ENCODE measurements at places on chromosomes 5 and 9.

DNA sequence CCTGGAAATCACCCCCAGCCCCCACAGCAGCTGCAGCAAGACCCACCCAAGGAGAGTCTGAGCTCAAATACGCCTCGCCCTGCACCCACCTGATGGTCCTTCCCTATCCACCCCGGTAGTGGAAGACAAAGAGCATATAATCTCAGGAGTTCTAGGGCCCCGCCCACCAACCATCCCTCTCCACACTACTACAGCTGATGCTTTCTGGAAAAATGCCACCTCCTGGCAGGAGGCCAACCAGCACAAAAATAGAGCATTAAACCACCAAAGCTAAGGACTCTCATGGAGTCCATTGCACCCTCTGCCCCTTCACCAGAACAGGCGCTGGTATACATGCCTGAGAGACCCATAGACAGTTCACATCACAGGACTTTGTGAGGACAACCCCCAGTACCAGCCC lies 22.5 kb upstream of the NIPSNAP3A start:
- no peak for DNase-seq

DNA sequence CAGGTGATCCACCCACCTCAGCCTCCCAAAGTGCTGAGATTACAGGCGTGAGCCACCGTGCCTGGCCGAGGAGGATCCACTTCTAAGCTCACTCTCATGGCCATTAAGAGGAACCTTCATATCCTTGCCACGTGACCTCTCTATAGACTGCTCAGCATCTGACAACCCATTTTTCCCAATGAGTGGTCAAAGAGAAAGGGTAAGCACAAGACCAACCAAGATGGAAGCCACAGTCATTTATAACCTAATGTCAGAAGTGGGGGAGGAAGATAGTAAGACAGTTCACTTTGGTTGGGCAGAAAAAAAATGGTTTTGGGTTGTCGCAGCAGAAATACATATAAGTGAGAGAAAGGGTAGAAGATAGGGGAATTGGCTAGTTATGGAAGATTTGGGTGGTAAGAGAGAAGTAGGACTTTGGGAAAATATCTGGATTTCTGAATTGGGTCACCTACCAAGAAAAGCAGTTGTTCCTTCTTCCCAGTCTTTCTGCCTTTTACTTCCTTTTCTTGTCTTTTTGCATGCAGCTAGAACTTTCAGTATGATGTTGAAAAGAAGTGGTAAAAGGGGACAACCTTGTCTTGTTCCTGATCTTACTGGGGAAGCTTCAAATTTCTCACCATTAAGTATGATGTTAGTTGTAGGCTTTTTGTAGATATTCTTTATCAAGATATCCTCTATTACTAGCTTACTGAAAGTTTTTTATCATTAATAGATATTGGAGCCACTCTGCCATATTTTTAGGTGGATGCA lies 15.6 kb downstream of the SNX2 start:
- DNase-seq: no peak

- peak; percentile 27 for DNase-seq
These were observed at the start of gene NPR3 for GRCh38 chr5:32710550-32711361. Gene NPR3 (plus strand): TSS chr5:32711321. CDS start chr5:32711777, 456 bp downstream.

GRCh38 chr5:172187118-172188032 lies 649 bp downstream of the STK10 start:
- peak; percentile 80 for DNase-seq

GRCh38 chr5:113989913-113990305 lies 372.0 kb upstream of the KCNN2 start:
- DNase-seq: no peak

- DNase-seq: peak; percentile 67
These were observed 24.7 kb upstream of the TJP2 start for GRCh38 chr9:69149321-69149807.

GRCh38 chr9:88458716-88459465 lies 70.6 kb downstream of the SPIN1 start:
- DNase-seq: peak; percentile 86

DNA sequence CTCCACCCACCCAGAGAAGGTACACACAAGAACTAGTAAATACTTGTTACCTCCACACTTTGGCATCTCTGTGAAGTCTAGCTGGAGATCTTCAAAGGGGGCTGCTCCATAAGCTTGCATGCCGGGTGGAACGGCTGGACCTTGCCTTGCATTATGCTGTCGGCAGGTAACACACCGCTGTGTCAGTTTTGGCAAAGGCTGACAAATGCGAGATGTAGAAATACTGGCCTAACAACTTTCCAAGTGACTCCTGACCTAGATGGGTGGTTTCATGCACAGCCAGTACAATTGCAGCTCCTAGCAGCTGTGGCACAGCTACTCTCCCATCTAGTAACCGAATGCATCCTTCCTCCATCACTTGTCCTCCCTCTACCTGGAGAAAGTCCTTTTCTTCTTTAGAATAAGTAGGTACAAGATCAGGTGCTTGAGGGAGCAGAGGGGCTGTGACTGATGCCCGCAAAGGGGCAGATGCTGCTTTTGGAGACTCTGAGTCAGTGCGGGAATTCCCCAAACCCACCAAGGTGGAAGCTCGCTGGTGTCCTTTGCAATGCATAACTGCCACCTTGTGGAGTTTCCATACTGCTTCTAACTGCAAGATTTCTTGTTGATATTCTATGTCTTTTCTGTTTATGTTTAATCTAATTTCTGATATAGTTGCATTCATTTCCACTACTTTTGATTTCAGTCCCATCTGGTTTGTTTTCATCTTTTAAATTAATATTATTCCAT lies 78.4 kb downstream of the TMEM161B start:
- peak; percentile 4 for DNase-seq

GRCh38 chr5:78666041-78666444 lies 17.5 kb upstream of the LHFPL2 start:
- DNase-seq: no peak

- peak; percentile 26 for DNase-seq
These were observed 93.2 kb downstream of the NLN start for GRCh38 chr5:65815161-65815560.

DNA sequence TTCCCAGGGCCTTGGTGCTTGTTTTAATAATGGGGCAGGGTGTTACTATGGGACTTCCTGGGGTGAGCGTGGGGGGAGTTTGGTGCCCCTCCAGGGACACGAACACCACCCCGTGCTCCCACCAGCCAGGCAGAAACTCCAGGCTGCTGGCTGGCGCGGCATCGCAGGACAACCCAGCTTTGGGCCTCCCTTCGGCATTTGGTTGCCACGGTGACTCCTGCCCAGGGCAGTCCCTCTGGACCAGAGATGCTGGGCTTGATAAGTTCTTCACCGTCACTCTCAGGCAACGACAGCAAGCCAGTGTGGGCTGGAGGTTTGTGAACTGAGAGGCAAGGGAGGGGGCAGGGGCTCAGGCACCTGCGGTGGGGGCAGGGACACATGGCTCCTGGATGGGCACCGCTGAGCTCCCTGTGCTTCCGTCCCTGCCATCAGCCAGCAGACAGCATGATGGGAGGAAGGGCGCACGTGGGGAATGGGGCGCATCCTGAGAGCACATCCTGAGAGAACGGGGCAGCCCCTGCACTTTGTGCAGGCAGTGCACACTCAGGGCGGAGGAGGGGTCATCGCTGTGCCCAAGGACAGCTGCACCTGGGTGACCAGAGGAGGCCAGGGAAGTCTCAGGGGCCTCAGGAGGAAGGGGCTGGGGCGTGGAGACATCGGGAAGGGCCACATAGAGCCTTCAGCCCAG lies 116.4 kb downstream of the RXRA start:
- DNase-seq: peak; percentile 56

- DNase-seq: peak; percentile 39
These were observed 1.4 kb downstream of the MZB1 start for GRCh38 chr5:139388198-139388821.

DNA sequence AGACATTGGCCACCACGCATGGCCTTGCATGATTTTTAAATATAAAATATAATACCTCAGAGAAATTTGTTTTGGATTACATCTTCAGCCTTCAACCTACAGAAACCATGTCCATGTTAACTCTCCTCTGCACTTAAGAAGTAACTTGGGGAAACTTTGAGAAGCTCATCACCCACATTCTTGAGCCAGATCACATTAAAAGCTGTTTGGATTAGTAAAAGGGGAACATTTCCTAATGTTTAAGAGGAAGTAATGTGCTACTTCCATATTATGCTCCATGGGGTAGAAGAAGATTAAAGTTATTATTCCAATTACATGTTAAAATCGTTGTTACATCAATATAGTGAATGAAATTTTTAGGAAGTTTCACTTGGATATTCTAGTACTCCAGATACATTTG lies 10.4 kb upstream of the CEP120 start:
- DNase-seq: no peak

GRCh38 chr9:14532456-14533115 lies 160.6 kb downstream of the ZDHHC21 start:
- no peak for DNase-seq

DNA sequence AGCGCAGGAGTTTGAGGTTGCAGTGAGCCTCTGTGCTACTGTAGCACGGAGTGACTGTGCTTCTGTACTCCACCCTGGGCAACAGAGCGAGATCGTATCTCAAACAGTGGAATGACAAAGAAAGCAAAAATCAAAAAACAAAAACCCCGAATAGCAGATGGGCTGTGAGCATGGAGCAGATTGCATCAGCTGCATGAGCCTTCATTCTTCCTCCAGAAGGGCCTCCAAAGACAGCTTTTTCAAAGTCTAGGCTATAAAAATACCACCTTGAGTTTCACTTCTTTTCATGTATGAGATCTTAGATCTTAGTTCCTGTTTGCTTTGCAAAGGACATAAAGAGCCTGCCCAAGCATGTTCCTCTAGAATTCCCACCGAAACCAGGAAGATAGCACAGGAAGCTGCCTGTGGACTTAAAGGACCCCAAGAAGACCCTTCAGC lies 15.0 kb upstream of the HSPB3 start:
- DNase-seq: no peak

GRCh38 chr5:128237000-128237399 lies 153.4 kb downstream of the SLC12A2 start:
- DNase-seq: no peak

- DNase-seq: no peak
These were observed 119.1 kb upstream of the COL5A1 start for GRCh38 chr9:134522502-134522848.

DNA sequence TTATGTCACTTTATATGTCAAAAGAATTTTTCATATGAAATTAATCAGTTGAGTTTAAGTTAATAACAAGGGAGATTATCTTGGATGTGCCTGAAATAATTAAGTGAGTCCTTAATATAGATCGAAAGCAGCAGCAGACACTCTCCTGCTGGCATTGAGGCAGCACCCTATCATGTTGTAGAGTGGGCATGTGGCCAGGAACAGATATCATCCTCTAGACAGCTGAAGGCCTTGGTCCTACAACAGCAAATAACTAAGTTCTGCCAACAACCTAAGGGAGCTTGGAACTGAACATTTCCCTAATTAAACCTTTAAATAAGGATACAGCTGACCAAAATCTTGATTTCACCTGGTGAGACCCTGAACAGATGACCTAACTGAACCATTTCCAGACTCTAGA lies 25.8 kb upstream of the UGT3A1 start:
- DNase-seq: no peak

- no peak for DNase-seq
These were observed 181.2 kb upstream of the IER5L start for GRCh38 chr9:129359162-129359811.

DNA sequence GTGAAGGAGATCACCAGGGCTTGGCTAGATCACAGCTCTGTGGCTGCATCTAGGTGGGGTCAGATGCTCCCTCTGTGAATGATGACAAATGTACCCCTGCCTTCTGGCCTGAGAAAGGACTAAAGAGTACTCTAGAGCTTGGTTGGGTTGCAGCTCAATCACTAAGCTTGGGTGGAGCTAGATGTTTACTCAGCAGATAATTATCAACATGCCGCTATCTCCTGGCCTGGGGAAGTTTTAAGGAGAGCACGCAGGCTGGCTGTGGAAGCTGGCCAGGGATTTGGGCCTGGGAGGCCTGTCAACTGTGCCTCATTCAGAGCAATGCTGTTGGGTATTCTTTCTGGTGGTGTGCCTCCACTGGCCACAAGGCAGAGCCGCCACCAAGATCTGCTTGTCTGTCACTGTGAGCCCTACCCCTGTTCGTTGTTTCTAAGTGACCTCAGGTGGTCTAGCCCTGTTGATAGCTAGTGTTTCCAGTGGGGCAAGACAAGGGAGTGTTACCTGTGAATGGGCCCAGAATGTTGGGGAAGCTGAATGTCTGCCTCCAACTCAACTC lies 181.7 kb downstream of the ADGRV1 start:
- DNase-seq: no peak

DNA sequence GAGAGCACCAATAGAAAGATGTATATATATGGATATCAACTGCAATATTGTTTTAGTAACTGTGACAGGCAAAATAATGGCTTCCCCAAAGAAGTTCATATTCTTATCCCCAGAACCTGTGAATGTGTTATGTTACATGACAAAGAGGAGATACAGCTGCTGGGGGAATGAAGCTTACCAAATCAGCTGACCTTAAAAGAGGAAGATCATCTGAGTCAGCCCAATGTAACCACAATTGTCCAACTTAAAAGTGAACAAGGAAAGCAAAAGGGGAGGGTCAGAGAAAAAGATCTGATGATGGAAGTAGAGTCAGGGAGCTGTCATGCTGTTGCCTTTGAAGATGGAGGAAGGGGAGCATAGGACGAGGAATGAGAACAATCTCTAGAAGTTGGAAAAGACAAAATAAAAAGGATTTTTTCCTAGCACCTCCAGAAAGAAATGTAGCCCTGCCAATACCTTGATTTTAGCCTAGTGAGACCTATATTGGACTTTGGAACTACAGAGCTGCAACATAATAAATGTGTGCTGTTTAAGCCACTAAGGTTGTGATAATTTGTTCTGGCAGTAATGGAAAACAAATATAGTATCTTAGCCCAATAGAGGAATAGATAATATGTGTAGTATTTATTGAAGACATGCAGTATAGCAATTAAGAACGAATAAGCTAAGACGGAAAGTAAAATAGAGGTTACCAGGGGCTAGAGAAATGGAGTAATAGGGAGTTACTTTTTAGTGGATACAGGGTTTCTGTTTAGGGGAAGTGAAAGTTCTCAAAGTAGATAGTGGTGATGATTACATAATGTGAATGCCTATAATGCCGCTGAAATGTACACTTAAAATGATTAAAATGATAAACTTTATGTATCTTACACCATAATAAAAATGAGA lies 115.9 kb downstream of the PIK3R1 start:
- no peak for DNase-seq

- DNase-seq: no peak
These were observed 92.7 kb downstream of the TMC1 start for GRCh38 chr9:72614067-72614466.

DNA sequence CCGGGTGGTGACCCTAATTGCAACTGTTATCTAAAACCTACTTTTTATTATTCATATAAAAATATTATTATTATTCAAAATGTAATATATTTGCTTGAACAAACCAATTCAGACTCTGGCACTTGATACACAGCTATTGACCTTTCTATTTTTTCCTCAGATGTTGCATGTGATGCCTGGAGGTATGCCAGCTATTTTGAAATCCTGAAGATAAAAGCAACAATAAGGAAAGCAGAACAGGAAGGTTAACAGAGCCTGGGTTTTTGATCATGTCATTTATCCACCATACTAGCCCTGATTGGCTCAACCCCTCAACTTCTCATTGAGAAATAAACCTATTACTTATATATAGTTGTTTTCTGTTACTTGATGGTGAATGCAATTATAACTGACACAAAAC lies 340.9 kb upstream of the KIF2A start:
- DNase-seq: no peak

Measured in astrocyte of the hippocampus (primary cell).